ENCODE measurements at places on chromosomes 11 and 22.

DNA sequence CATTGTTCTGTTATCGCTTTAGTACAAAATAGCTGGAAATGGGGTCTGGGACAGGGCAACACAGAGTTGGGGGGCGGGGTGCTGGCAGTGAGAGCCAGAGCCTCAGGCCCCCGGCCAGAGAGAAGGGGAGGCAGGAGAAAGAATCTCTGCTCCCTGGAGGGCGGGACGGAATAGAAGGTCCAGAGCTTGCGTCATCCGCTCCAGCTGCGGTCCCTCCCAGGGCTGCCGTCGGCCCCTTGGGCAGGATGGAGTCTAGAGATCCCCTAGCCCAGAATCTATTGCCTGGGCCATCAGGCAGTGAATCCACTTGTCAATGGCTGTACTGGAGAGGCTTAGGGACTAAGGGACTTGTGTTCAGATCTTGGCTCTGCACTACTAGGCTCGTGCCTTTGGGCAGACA, 5.0 kb downstream of the TP53I11 start:
- DNase-seq: no peak

- DNase-seq: no peak
Observed at GRCh38 chr22:46009730-46010129, 32.8 kb upstream of the WNT7B start.

- no peak for DNase-seq
Observed at GRCh38 chr22:27982106-27982505, 63.0 kb upstream of the PITPNB start.

DNA sequence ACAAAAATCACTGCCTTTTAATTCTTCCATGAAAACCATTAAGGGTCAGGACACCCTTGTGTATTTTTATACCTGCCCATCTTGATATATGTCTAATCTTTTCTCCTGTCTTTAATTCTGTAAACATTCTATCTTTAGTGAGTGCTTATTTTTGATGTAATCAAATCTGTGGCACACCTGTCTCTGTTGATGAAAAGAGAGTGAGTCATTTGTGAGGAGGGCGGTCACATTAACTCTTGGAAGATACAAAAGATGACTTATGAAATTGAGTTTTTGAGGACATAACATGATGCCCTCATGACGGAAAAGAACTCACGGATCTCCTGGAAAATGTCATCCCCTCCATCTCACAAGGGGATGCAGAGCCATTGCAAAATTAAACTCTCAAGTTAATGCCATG, 206.5 kb upstream of the PGR start:
- no peak for DNase-seq

DNA sequence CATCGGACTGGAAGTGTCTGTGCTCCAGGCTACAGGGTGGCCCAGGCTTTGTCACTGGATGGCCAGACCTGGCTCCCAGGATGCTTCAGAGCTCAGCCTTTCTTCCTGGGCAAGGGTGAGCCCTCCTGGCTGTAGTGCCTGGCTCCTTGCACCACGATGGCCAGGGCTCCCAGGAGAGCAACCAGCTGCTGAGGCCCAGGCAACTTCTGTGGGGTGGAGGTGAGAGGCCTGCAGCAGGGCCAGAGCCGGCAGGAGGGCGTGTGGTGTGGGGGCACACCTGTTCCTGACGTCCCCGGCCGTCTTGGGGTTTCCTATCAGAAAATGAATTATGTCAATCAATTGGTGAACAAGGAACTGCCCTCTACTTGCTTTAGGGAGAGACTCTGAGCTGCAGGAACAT, 82.1 kb downstream of the DHCR7 start:
- no peak for DNase-seq

GRCh38 chr11:104254347-104254746, 90.4 kb upstream of the PDGFD start:
- DNase-seq: no peak

DNA sequence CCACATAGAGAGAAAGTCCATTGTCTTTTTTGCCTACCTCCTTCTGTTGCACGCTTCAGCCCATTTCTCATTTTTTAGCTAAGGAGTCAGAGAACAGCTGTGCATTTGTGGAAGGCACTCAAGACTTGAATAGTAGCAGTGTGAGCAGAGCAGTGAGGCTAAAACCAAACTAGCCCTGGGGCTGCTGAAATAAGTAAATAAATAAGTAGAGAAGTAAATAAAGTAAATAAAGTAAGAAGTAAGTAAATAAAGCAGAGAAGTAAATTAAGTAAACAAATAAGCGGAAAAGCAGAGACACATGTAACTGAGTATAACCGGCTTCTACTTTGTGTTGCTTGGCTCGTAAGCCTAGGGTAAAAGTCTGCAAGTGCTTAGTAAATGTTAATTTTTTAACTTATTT, 2.4 kb upstream of the OR52L1 start:
- DNase-seq: no peak
